Activated CD4-positive, alpha-beta T cell treated with anti-CD3 and anti-CD28 coated beads for 48 hours (primary cell): ENCODE measurements at places on chromosomes 7 and 10.

DNA sequence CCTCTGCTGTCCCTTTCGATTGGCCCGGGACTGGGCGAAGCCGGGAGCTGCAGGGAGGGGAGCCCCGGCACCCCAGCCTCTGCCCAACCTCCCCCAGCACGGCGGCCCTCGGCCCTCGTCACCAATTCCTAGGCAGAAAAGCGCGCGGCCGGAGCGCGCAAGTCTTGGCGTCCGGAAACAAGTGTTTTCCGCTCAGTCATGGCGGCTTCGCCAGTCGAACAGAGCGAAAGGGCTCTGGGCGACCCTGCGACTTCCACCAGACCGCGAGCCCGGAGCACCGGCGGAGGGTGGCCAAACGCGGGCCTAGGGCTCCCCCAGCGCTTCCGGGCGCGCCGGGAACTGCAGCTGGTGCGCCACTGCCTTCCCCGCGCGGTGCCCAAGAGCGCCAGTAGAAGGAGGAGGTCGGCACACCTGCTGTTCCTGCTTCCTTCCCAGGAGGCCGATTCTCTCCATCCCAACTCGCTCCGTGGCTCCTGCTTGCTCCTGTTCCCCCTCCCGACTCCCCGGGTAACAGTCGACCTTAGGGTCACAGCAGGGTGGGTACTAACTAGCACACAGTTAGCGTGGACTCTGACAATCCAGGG lies 729.9 kb downstream of the ZWINT start:
- peak; percentile 41 for DNase-seq

- no peak for DNase-seq
These were observed 46.4 kb upstream of the ZNF138 start for GRCh38 chr7:64747802-64748201.

GRCh38 chr7:2624293-2624886 lies 7.4 kb upstream of the TTYH3 start:
- DNase-seq, result no peak

DNA sequence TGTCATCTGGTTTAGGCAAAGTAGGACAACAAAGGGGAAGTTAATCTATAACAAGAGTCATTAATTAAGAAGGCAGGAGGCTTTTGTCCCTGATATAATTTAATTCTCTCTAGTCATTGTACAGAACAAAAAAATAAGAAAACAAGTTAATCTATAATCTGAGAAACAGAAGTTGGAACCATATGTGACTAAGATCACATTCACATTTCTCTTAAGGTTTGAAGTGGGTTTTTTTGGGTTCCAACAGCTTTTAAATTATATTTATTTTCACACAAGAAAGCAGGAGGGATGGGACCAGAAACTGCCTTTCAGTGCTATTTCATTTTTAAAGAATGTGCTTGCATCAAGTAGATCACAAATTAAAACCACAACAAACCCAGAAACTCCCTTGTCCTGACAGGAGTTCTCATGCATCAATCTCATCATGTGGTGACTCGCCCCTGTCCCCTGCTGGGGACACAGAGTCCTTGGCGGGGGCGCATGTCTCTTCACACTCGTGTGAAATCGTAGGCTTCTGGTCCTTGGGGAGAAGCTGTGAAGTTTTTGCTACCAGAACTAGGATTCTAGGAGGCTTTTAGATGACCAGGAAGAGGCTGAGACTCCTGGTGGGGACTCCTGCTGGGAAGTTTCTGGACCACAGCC lies 10.1 kb upstream of the OPN4 start:
- DNase-seq, result peak; percentile 46

DNA sequence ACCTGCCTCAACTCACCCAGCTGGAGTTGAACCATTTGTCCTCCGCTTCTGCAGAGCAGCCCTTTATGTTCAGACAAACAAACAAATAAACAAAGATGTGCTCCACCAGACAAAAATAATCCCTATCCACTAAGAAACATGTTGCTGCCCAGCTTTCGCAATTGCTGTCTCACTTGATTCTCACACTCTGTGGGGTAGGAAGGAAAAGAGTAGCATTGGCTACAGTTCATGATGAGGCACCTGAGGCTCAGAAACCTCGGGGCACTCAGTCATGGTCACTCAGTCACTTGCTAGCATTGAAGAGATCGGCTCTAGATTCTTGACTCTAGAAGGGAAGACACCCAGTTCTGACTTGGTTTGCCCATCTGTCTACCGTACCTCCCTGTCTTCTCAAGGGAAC lies 88.0 kb upstream of the ZMIZ1 start:
- DNase-seq, result no peak

DNA sequence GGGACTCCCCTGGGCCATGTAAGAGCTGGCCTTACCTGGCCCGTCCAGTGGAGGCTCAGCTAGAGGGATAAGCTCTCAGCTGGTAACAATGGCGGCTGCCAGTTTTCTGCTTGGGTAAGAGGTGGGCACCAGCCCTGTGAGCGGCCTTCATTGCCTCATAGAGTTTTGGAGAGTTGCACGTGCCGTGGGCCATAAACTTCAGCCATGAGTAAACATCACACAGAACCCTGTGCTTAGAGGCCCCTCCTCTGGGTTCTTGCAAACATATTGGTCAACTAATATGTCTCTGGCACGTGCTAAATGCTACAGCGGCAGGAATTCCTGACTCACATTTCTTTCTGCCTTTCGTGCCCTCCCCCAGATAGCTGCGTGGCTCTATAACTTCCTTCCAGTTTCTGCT lies 103.9 kb upstream of the LEP start:
- no peak for DNase-seq

- no peak for DNase-seq
These were observed 15.1 kb downstream of the CAMK2B start for GRCh38 chr7:44310221-44310848.

DNA sequence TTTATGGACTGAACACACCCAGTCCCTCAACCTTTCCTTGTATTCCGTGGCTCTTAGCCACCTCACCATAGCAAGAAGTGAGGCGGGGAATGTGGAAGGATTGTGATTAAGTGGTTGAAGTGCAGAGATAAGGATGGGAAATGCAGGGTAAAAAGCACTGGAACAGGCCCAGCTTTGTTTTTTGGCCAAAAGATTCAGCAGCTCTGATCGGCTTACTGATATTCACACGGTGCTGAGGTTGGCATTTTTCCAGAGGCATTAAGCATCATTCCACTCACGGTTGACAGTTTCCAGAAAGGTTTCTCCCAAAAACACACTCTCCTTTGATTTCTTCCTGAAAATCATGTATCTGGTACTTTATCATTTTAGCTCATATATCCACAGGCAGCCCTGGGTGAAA lies 544.2 kb downstream of the CNTNAP2 start:
- no peak for DNase-seq

DNA sequence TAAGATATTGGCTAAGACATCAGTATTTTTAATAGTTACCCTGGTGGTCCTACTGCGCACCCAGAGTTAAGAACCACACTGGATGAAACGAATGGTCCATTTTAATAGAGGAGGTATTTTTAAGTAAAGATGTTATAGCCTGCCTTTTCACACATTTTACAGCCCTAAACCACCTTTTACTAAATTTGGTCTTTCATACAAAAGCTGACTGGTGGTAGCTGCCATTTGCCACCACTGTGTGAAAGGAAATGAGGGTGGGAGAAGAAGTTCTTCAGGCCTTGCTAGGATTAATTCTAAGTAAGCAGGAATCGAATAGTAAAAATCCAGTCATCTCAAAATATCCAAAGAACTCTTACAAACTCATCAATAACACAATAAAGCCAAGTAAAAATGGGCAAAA lies 15.2 kb upstream of the APBB1IP start:
- no peak for DNase-seq

GRCh38 chr7:148700661-148701064 lies 2.0 kb downstream of the CUL1 start:
- DNase-seq, result peak; percentile 72

- DNase-seq, result no peak
These were observed 361.0 kb upstream of the NFE2L3 start for GRCh38 chr7:25790963-25791362.

- DNase-seq, result no peak
These were observed 5.7 kb downstream of the CUBN start for GRCh38 chr10:17123961-17124360.
